Astrocyte of the hippocampus (primary cell): ENCODE measurements at places on chromosomes 4 and X.

GRCh38 chr4:139978692-139979091, 175.3 kb downstream of the MAML3 start:
- DNase-seq: no peak

DNA sequence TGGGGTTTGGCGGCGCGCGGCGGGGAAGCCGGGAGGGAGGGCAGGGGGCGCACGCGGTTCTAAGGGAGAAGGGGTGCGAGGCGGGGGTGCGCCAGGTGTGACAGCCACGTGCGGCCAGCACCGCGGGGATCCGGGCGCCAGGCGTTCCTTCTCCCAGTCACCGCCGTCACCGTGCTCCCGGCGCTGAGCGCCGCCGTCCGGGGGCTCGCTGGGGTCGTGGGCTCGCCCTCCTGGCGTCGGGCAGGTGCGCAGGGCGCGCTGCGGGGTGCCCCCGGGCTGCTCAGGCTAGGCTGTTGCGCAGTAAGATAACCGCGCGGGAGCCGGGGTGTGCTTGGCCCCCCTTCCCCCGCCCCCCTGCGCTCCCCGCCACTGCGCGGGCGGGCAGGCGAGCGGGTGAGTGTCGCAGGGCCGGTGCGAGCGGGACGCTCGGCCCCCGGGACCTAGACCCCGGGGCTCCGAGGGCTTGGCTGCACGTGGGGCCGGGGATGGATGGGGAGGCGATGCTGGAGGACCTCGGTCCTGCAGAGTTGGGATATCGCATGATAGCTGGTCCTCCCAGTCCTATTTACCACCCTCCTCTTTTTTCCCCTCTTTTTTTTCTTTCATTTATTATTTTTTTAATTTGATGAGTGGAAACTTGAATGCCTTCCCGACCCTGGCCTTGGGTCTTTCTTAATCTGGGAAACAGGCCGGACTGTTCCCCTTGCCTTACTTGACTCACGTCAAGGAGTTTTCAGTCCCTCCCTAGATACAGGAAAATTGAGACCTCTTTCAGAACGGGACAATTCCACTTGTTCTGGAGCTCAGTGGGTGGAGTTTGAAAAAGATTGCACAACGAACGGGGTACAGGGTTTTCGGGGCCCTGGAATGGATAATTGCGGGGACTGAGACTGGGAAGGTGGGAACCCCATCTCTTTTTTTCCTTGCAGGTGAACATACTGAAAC, 797 bp downstream of the TXLNG start:
- DNase-seq: peak; percentile 22

- no peak for DNase-seq
These were observed 79.8 kb downstream of the APBB2 start for GRCh38 chr4:41134581-41134980.

DNA sequence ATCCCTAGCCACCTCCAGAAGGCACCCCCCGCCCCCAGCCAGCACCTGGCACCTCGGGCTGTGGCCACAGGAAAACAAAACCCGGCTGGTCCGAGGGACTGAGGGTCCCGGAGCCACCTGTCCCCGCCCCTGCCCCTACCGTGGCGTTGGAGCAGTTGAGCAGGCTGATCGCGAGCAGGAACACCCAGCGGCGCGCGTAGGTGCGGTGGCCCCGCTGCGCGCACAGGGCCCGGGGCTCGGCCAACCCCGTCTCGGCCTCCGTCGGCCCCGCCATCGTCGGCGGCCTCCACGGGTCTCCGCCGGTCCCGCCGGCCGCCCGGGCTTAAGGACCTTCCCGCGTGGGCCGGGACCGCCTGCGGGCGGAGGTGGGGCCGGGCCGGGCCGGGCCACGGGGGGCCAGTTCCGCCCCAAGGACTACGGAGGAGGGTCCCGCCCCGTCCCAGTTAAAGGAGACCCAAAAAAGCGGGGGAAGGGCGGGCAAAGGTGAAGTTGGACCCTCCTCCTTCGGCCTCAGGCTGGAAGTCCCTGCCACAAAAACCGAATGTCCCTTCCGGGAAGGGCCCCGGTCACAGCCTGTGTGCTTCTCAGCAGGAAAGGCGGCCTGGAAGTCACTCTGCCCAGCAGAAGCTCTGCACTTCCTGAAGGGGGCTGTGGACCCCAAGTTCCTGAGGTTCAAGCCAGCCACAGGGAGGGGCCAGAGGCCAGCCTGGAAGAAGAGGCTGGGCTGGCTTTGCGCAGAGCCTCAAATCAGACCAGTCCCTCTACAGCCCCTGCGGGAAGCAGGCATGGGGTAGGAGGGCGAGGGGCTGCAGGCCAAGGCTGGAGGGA, at the start of gene SLC49A3:
Gene SLC49A3 (minus strand): TSS at position 298 of the 828 bp plus-strand sequence. CDS start 24 bp downstream, at position 274.
- DNase-seq: no peak

DNA sequence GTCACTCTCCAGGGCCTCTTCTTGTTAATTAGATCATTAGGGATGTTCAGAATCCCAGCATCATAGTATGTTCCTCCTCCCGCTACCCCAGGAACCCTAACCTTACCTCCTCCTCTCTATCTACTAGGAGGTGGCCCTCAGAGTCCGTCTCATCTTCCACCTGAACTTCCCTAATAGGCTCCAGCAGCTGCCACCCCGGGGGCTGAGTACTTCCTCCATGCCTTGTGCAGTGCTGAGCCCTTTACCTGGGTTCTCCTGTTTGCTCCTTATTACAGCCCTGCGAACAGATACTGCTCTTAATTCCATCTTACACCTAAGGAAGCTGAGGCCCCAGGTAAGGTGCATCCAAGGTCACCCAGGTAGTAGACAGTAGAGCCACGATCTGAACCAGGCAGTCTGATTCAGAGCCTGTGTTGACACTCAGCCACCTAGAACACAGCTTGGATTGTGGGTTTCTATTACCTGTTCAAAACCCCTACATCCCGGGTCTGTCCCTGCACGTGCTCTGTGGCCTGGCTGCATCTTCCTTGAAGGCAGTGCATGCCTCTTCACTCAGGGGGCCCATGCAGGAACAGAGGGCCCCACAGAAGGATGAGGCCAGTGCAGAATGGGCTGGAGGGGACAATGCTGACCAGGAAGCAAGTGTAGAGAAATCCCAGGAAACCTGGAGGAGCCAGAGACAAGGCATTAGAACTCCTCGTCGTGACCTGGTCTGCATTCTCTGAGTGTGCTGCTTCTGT, 51.4 kb upstream of the MSANTD1 start:
- DNase-seq: no peak

DNA sequence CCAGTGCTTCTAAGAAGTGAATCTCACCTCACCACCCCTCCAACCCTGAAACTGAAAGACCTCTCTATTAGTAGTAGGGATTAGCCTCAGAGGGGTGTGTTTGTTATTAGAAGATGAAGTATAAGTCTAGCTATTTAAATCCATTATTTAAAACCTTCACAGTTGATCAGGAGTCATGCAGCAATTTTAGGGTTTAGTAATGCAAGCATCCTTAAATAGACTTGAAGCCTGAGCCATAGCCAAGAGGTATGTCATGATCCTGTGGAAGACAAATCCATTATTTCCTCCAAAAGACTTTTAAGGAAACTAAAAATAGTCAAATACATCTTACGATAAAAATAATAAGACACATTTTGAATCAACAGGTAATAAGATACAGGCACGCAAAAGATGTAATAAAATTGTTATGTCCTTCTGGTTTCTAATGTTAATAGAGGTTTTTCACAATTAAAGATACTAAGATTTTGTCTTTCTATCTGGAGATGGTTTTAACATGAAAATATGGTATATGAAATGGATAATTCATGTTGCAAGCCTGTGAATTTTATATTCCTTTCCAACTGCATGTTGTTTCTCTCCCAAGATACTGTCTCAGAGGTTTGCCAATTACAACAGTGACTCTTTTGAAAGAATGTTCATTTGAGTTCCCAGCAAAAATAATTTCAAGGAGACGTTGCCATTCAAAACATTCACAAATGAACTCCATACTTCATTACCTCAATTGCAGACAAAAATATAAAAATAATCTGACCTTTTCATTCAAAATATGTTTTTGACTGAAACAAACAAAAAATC, 68.0 kb downstream of the LUZP4 start:
- DNase-seq: no peak

DNA sequence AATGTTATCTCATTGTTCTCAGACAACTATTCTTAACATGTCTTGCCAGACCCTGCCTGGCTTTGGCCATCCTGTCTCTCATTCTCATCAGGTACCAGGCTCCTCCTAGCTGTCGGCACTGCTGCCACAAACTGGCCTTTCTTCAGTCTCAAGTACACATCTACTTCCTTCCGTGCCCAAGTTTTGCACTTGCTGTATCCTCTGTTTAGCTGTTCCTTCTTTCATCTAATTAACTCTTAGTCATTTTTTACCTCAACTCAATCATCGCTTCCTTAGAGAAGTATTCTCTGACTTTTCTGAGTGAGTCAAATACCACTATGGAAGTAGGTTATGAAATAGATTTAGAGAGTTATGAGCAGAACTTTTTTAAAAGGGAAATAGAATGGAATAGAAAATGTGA, 19.7 kb downstream of the CXCL3 start:
- DNase-seq: no peak

DNA sequence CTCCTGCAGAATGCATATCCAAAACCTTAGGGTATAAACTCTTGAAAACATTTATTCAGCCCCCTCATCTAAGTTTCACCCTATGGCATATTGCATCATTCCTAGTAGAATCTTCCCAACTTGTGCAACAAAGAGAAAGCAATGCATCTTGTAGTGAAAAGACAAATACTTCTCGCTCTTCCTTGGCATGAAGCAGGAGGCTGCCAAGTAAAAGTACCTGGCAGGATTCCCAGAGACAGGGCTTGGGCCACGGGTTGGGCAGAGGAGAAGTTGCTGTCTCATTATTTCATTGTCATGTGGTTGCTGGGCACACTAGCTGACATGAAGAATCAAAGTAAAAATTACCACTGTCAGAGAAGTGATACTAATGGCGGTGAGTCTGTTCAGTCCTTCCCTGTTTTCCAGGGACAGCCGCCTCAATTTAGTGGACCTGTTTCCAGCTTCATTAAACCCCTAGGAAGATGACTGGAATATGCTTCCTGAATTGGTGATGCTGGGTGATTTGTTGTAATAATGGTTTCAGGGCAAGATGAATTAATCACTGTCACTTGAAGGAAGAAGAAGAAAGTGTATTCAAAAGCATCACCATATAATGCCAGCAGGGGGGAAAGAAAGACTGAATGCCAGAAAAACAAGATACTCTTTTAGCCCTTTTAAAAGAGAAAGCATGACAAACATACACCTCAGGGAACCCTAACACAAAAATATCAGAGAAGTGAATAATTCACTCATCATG, 380.5 kb upstream of the IGFBP7 start:
- peak; percentile 14 for DNase-seq

DNA sequence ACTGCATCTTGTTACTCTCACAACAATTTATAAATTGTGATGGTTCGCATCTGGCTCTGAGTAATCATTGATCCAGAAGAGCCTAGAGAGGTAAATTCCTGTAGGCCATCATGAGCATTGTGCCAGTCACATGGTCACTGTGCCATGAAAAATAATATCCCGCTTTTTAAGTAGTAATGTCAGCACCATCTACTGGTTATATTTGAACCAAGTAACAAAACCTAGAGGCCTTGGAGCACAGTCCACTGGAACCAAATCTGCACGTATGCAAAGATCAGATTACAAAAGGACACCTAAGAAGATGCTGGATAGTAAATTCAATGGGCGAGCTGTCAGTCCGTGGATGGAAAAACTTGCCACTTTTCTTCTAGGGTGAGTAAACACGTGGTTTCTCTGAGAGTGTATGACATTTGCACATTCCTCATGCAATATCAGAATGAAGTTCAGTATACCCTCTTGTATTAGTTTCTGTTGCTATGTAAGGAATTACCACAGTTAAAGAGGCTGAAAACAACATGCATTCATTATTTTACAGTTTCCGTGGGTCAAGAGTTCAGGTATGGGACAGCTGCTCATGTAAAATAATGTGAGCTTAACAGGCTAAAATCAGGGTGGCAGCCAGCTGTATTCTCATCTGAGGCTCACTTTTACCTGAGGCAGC, 26.8 kb downstream of the FAM114A1 start:
- DNase-seq: no peak

GRCh38 chr4:168264903-168265302, 53.6 kb downstream of the DDX60 start:
- no peak for DNase-seq

- DNase-seq: no peak
These were observed 217.2 kb upstream of the BOD1L1 start for GRCh38 chr4:13844740-13845139.

- peak; percentile 72 for DNase-seq
These were observed 554 bp downstream of the PCDH7 start for GRCh38 chr4:30720661-30721184.

GRCh38 chr4:1864076-1865008, 6.9 kb upstream of the NSD2 start:
- DNase-seq: no peak

DNA sequence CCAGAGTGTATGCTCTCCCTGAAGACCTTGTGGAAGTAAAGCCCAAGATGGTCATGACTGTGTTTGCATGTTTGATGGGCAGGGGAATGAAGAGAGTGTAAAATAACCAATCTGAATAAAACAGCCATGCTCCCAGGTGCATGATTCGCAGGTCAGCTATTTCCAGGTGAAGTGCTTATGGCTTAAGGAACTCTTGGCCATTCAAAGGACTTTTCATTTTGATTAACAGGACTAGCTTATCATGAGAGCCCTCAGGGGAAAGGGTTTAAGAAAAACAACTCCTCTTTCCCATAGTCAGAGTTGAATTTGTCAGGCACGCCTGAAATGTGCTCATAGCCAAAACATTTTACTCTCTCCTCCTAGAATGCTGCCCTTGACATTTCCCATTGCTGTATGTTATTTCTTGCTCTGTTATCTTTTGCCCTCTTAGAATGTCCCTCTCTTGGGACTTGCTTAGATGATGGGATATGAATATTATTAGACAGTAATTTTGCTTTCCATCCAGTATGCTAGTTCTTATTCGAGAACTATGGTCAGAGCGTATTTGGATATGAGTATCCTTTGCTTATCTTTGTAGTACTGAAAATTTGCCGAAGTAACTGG, 88.6 kb downstream of the PLS3 start:
- peak; percentile 18 for DNase-seq

GRCh38 chrX:12711435-12712040, 79.7 kb upstream of the PRPS2 start:
- no peak for DNase-seq

DNA sequence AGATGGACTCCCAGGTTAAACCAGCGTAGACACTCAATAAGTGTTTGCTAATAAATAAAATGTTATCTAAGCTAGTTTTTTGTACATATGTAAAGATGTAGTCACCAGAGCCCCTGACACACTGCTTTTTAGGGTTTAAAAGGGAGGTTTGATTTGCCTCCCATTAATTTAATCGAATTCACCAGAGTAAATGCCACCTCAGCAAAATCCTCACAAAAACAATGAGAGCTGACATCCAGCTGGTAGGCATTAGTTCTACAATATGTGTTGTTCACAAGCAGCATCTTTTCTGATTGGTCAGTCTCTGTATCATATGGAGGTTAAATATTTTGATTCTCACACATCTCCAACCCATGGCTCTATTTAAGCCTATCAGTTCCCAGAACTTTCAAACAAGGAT, 382.6 kb downstream of the CENPC start:
- DNase-seq: no peak

DNA sequence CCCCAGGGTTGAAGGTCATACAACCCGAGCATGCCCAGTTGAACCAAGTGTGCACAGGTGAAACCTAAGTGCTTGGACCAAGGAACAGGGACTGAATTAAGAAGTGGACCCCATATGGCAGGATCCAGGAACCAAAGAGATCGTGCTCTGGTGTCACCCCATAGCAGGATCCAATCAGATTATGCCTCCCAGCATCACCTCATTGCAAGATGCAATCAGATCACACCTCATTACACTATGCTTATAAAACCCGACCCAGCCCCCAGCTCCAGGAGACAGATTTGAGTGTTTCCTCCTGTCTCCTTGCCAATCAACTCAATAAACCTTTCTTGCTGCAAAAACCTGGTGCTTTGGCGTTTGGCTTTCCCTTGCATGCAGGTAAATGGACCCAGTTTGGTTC, 37.6 kb downstream of the EFHC2 start:
- DNase-seq: no peak

- peak; percentile 78 for DNase-seq
These were observed 11.3 kb upstream of the APLN start for GRCh38 chrX:129665916-129666644.
